ENCODE measurements at places on chromosomes 13 and 19.

DNA sequence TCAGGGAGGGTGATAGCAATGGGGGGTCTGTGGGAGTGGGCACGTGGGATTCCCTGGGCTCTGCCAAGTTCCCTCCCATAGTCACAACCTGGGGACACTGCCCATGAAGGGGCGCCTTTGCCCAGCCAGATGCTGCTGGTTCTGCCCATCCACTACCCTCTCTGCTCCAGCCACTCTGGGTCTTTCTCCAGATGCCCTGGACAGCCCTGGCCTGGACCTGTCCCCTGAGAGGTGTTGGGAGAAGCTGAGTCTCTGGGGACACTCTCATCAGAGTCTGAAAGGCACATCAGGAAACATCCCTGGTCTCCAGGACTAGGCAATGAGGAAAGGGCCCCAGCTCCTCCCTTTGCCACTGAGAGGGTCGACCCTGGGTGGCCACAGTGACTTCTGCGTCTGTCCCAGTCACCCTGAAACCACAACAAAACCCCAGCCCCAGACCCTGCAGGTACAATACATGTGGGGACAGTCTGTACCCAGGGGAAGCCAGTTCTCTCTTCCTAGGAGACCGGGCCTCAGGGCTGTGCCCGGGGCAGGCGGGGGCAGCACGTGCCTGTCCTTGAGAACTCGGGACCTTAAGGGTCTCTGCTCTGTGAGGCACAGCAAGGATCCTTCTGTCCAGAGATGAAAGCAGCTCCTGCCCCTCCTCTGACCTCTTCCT lies 9.3 kb upstream of the CEACAM7 start:
- DNase-seq: no peak

- DNase-seq: no peak
Measured at GRCh38 chr19:4536798-4537197, 1.8 kb upstream of the PLIN5 start.

GRCh38 chr13:46712524-46712923 lies 84.4 kb downstream of the ESD start:
- DNase-seq: no peak

DNA sequence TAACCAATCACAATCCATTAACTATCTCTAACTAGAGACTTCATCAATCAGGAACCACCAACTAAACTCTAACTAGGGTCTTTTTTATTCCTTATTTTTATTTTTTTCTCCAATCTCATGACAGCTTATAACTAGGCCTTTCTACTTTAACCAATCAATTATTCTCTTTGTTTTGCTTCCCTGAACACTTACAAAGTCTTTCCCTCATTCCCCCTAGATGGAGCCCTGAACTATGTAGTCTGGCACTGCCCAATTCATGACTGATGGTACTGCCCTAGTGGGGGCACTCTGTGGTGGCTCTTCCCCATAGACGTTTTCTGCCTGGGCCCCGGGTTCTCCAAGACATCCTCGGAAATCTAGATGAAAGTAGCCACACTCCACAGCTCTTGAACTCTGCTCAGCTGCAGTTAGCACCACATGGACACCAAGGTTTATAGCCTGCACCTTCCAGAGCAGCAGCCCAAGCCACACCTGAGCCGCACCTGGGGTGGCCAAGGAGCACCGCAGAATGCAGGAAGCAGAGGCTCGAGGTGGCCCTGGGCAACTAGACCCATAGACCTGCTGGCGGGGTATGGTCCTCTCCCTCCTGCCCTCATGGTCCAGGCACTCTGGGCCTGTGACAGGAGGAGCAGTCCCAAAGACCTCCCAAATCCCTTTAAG lies 6.6 kb downstream of the ATP7B start:
- DNase-seq: no peak

All from stimulated activated CD4-positive, alpha-beta T cell treated with anti-CD3 and anti-CD28 coated beads, Interleukin-15, amount 100 ng/mL, for 1 hour (primary cell).